ENCODE measurements at places on chromosomes 16 and 17.

DNA sequence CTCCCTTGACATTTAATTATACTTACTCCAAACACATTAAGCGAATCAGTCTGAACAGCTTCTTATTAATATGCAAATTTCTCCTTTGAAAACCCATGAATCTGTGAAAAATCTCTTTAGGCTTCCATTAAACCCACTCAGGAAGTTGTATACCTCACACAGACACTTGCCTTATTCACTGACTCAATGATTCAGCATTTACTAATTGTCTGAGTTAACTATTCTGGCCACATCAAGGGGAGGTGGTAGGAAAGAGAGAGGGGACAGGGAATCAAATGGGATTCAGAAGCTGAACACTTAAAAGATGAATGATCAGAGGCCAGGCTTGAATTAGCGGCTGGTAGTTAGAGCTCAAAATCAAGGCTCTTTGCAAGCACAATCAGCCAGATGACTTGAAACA lies 70.0 kb downstream of the HS3ST3A1 start:
- DNase-seq = no peak

GRCh38 chr17:36846410-36847292 lies 90.6 kb upstream of the LHX1 start:
- DNase-seq = no peak

DNA sequence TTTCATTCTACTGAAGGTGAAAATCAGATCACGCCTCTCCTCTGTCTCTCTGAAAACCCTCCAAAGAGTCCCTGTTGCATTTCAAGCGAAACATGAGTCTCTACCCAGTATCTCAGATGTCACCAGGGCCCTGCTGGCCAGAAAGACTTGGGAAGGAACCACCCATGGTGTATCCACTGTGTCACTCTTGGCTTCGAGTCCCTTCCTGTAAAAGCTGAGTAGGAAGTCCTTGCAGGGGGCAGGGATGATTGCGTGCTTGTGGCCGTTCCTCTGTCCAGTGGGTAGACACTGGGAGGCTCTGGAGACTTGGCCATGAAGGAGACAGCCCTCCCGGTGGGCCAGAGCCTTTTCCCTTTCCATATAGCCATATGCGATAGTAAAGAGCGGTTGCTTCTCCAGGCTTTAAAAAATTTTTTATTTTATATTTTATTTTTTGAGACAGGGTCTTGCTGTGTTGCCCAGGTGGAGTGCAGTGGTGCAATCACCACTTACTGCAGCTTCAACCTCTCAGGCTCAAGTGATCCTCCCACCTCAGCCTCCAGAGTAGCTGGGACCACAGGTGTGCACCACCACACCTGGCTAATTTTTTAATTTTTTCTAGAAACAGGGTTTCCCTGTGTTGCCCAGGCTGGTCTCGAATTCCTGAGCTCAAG lies 19.0 kb upstream of the RMI2 start:
- no peak for DNase-seq

DNA sequence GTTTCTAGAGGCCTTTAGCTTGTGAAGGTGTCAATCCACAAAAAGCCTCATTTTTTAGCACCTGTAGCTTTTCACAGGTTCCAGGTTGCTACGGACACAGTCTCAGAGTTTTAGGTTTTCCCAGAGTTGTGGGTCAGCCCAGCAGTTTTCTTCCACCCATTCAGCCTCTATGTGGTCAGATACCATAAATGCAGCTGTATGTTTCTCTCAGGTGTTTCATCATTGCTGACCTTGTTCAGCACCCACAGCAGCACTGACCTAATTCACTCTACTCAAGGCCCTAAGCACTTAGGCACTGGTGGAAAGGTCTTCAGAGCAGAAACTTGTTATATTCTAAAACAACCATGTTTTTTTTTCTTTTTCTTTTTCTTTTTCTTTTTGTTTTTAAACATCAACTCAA lies 15.0 kb upstream of the SPACA3 start:
- DNase-seq = no peak

DNA sequence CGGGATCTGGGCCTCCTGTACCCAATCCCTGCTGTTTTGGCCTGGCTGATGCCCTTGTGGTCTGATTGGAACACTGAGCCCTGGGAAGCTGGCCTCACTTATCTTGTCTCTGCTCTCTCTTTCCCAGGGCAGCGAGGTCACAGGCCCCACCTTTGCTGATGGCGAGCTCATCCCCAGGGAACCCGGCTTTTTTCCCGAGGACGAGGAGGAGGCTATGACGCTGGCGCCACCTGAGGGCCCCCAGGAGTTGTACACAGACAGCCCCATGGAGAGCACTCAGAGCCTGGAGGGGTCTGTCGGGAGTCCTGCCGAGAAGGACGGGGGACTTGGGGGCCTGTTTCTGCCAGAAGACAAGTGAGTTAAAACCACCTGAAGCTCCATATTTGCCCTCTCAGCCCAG lies 126.0 kb downstream of the RAB11FIP4 start:
- peak; percentile 18 for DNase-seq

DNA sequence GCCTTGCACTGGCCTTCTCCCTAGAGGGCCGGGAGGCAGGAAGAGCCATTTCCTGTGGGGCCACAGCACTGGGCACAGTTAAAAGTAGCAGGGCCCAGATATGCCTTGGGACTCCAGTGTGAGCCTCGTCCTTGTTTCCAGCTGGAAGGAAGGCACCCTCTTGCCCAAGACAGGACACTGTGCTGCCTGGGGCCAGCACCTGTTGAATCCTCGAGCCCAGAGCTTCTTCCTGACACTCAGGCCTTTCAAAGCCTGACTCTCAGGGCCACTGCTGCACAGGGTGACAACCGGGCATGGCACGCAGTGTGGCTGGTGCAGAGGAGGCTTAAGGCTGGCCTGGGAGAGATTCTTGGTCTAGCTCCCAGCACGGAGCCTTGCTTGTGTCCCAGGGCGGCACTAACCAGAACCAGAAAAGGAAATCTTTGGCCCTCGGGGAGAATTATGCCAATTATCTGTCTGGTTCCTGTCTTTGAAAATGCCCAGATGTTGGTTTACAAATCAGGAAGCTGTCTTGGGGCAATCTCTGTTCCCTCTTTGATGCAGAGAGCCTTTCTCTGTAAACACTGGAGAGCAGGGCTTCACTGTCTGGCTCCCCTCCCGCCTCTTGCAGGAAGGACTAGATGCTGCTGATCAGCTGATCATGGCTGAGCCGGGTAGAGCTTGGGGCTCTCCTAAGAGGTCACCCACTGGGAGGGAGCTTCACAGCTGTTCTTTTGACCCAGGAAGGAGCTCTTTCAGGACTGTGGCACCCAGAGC lies 11.1 kb downstream of the LDHD start:
- DNase-seq = no peak

GRCh38 chr16:247027-247426 lies 12.4 kb downstream of the FAM234A start:
- no peak for DNase-seq

DNA sequence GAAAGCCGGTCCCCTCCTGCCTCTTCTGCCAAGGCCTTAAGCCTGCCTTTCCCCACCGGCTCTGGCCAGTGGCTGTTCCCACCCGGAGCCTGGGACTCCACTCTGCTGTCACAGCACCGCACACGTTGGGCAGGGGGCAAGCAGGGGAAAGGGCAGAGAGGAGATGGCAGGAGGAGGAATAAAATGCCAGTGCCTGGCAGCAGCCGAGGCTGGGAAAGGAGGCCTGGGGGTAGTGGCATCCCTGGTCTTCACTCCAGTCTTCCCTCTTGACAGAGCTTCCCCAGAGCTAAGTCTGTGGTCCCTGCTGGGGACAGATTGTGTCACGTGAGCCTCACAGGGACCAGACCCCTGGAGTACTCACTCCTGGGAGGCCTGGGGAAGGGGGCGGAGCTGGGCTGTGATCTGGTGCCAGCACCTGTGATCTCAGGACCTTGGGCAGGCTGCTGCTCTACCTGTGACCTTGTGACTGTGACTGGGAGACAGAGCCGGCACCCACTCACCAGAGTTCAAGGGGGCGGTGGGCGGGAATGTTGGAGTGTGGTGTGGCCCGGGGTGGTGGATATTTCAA lies 97.2 kb upstream of the GSE1 start:
- DNase-seq = no peak

DNA sequence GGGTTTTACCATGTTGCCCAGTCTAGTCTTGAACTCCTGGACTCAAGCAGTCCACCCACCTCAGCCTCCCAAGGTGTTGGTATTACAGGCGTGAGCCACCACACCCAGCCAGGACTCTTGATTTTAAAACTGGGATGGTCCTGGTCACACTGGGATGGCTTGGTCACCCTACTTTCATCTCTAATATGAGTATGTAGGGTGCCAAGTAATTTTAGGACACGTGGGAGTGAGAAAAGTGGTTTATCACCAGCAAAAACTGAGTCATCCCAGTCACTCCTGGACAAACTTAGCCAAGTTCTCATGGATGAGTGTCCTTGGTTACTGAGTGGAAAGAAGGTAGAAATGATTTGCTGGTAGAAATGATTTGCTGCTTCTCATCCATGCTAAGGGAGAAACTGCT lies 9.9 kb downstream of the CLEC19A start:
- DNase-seq = peak; percentile 12

DNA sequence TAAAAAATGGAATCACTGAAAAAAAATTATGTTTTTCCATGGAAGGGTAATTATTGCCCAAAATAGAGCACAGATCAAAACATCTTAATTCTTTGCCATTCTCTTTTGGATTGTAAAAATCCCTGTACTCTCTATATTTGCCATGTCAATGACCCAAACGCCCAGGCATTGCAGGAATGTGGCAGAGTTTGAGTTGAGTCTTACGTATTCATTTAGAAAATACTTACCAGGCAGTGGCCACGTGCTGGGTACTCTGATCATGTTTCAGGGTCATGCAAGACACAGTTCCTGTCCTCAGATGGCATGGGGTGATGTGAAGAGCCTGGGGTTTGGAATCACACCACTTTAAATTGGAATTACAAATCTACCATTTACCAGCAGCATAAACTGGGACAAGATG lies 267.7 kb downstream of the ABCC12 start:
- no peak for DNase-seq

- DNase-seq = no peak
Measured at GRCh38 chr16:78576941-78577340, 477.5 kb downstream of the WWOX start.

- DNase-seq = no peak
Measured at GRCh38 chr16:47033176-47033575, 59.7 kb upstream of the DNAJA2 start.

DNA sequence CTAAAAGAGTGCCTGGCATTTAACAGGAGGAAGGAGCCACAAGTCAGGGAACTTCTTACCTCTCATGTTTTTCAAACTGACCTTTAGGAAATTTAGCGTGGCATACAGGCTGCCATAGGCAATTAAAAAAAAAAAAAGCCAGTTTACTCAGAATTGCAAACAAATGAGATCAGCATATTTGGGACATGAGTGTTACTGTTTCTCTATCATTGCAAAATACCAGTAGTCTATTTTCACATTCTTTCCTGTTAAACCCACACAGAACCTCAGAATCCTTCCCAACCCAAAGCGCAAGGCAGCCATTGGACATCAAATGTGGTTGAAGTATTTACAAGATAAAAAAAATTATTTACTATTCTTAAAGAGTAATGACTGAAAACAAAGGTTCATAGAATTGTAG lies 366.4 kb upstream of the DYNLRB2 start:
- DNase-seq = no peak

DNA sequence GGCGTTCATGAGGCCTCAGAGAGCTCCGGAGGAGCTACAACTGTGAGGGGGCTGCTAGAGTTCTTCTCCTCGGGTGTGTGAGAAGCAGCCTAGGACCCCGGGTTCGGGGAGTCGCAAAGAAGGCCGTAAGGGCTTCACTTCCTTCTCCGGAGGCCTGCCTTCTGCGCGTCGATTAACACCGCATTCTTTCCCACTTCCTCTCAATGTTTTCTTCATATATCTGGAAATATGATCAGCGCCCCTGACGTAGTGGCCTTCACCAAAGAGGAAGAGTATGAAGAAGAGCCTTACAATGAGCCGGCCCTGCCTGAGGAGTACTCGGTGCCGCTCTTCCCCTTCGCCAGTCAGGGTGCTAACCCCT lies 449 bp downstream of the SMCR8 start:
- no peak for DNase-seq

GRCh38 chr16:17784073-17784472 lies 313.3 kb upstream of the XYLT1 start:
- no peak for DNase-seq

- no peak for DNase-seq
Measured at GRCh38 chr16:54397190-54397835, 110.7 kb upstream of the IRX3 start.

- DNase-seq = no peak
Measured at GRCh38 chr17:37743612-37743874, 1.3 kb downstream of the HNF1B start.

DNA sequence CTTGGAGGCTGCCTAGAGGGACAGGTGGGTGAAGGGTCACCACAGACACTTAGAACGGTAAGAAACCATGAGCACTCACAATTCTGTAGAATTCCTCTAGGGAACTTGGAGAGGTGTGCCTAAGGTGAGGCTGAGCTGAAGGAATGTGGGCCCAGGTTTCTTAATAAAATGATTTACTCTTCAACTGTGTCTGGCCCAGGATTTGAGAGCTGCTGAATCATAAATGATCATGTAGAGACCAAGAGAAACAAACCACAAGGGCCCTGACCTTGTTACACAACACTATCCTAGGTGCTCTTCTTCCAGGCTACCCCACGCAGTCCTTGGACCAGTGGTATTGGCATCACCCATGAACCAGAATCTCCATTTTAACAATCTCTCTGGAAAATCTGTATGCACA lies 27.7 kb downstream of the ZNF18 start:
- no peak for DNase-seq

DNA sequence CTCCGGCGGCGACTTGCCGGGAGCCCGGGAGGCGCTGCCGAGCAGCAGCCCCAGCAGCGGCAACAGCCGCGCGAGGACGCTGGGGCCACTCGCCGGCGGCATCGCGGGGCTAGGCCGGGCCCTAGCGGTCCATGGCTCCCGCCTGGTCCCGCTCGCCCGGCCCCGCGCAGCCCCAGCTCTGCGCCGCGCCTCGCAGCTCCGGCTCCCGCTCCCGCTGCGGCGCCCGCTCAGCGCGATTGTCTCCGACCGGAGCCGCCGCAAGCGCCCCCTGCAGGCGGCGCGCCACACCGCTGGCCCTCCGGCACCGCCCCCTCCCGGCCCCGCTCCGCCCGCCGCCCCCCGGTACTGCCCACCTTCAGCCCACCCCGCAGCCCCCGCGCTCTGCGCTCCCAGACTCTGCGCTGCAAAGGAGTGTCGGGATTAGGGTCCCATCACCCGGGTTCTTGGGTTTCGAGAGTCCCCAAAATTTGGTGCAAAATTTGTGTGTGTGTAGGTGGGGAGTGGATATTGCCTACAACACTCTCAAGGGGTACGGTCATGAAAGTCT lies at the start of gene FAM171A2:
Gene FAM171A2, minus strand, starts transcription at position 241 of the 547 bp plus-strand sequence. Its CDS starts 139 bp downstream, at position 102.
- DNase-seq = peak; percentile 71

- no peak for DNase-seq
Measured at GRCh38 chr16:21274172-21274726, 3.8 kb downstream of the CRYM start.

Measured in activated CD4-positive, alpha-beta T cell treated with anti-CD3 and anti-CD28 coated beads, Interleukin-2, amount 50 U/mL, for 48 hours (primary cell).